Activated CD4-positive, alpha-beta T cell treated with anti-CD3 and anti-CD28 coated beads, Interleukin-2, amount 50 U/mL, for 24 hours (primary cell): ENCODE measurements at places on chromosomes 6 and 20.

GRCh38 chr6:17042422-17043147 is 59.3 kb upstream of the STMND1 start:
- no peak for DNase-seq

DNA sequence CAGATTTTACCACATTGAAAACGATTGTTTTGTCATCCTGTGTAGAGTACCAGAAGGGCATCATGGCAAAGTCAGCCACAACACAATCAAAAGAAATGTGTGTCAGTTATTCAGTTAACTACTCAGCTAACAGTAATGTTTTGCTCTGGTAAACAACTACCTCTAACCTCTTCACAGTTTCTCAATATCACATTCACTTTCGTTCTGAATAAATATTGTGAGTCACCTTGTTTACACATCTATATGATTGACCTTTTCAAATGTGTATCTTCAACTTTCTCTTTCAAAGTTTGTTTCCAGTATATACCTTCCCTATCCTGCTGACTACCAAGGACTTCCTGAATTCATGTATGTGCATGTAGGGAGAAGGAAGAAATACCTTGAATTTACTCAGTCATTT is 216.6 kb upstream of the UFL1 start:
- no peak for DNase-seq

- DNase-seq, result no peak
Observed at GRCh38 chr6:90765491-90765890, 178.6 kb upstream of the MAP3K7 start.

DNA sequence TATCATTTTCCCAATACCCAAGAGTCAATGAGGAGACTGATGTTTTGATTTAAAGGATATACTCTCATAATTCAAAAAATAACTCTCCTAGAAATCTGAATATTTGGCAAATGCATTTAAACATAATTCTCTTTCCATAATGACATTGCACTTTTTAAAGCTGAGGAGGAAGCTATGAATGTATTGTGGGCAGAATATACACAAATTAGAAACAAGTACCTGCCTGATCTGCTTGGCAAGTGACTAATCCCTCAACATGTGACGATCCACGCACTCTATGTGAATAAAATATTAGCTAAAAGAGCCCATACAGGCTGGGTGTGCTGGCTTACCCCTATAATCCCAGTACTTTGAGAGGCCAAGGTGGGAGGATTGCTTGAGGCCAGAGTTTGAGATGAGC is 88.3 kb upstream of the CCDC28A start:
- no peak for DNase-seq

DNA sequence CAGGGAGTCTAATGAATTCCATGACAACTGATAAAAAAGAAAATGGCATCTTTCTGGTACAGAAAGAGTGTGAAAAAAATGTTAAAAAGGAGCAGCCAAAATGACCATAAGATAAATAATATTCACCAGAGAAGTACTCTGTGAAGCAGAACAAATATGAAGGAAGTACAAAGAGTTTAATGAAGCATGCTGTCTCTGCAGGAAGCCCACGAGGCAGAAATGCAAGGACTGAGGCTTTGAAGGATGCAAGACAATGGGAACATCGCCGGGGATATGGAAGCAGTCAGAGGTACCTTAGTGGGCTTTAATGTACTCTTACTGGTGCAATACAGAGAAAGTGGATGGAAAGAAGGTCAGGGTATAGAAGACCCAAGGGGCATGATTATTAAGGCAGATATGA is 50.7 kb downstream of the NOX3 start:
- no peak for DNase-seq

DNA sequence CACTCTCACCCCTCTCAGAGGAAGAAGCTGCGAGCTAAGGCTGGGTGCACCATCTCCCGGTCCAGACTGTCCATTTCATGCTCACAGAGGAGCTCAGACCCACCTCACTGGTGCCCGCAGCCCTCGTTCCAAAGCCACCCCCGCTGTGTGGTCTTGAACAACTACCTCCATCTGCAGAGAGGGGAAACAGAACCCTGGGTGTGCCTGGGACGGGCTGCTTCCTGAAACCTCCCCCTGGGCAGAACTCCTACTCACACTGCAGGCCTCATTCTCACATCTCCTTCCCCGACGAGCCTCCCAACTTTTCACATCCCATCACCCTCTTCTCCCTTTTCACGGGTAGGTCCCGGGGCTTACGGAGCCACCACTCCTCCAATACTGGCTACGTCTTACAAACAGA is 18.1 kb downstream of the PMEPA1 start:
- no peak for DNase-seq

- no peak for DNase-seq
Observed at GRCh38 chr6:13604135-13604534, 11.0 kb upstream of the NOL7 start.

GRCh38 chr6:28802417-28803336 is 121.1 kb downstream of the TRIM27 start:
- no peak for DNase-seq

DNA sequence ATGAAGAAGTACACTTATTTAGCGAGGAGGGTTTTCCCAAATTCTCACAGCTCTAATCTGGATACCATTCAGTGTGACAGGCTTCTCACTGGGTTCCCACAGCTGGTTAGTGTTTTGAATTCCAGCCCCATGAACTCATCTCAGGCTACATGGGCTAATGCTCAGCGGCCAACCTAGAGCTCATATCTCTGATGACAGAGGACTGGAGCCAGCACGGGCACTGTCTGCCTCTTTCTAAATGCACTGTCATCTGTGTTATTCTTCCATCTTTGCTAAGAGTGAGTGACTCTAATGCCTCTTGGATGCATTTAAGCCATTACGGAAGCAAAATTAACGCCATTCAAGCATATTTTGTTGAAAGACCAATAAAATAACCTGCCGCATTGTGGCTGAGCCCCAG is 308.9 kb upstream of the JAG1 start:
- DNase-seq, result no peak

- no peak for DNase-seq
Observed at GRCh38 chr6:72535124-72535523, 86.7 kb upstream of the KCNQ5 start.

DNA sequence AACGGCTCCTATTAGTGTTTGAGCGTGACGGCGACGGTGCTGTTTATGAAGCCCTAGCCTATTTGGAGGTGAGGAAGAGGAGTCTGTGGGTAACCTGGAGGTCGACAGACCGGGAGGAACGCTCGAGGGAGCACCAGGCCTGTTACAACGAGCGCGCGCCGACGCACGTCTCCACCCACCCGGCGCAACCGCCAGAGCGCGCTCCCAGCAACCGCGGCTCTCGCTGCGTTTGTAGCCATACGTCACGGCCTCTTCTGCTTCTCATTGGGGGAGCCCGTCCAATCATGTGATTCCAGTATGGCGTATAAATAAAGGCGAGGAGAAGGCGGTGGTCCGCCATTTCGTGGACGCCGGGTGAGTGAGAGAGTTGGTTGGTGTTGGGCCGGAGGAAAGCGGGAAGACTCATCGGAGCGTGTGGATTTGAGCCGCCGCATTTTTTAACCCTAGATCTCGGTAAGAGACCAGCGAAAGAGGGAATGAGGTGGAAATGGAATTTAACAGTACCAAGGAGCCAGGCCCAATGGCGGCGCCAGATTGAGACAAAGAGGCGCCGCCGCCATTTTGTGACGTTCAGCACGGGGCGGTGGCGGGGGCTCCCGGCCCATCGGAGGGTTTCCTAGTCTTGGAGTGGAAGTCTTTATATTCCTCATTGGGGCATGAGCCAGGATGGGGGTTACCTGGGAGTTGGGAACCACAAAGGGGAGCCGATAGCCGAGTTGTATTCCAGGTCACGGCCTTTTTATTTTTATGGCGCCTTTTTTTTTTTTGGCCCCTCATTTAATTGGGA is at the start of gene SRSF3:
TSS of gene SRSF3 (plus strand) at position 334 of the 787 bp plus-strand sequence. CDS start 2,401 bp downstream, outside the sequence.
- DNase-seq, result peak; percentile 87

DNA sequence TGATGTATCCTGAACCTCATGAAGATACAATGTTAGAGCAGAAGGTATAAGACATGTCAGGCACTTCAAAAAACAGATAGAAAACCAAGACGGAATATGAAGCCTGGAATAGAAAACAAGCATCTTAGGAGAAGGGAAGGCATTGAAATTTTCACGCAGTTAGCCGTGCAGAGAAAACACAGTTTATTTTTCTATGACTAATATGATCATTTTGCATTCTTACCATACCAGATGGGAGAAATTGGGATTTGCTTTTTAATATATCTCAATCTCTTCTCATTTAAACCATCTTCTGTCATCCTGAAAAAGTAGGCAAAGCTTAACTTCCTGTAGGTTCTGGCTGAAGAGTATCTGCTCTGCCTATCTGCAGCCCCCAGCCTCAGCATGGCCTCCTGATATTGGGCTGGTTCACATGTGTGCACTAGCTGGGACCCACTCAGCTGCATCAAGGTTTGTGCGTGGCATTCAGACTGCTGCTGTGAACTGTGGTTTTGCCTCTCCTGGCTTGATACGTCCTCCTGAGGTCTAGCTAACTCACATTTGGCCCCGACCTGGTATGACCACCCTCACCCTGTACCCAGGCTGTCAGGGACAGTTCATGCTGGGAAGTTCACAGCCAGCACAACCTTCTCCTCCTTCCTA is 392.5 kb upstream of the SASH1 start:
- no peak for DNase-seq

DNA sequence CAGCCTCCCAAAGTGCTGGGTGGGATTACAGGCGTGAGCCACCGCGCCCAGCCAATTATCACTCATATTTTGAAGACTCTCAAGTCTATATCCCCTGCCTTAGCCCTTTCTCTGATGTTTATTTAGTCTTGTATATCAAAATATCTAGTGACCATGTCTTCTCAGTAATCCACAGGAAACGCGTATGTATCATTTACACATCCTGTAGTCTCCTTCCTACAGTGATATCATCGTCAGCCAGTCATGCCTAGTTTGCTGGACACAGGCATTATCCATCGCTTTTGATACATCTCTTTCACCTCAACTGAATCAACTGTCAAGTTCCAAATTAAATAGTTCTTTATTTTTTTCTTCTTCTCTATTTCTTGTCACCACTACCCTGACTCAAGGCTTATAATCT is 223.7 kb downstream of the NKAIN2 start:
- DNase-seq, result no peak
